ENCODE measurements at places on chromosomes 2 and 18. TPM values are rescaled to one million over a fixed set of nuclear protein-coding genes. Genes with fewer than 3 reads are reported as not detected.

ANTXR1 gene
- 98.2 TPM for total RNA-seq

COLEC12 gene
- total RNA-seq = 4.0 TPM

CAPN14 gene
- total RNA-seq = not detected

EML6 gene
- not detected for total RNA-seq

GREB1L gene
- under 0.01 TPM for total RNA-seq

MFSD2B gene
- total RNA-seq = 0.13 TPM

CDK5R2 gene
- not detected for total RNA-seq

ALK gene
- not detected for total RNA-seq
